ENCODE measurements at places on chromosomes 5 and 9.

DNA sequence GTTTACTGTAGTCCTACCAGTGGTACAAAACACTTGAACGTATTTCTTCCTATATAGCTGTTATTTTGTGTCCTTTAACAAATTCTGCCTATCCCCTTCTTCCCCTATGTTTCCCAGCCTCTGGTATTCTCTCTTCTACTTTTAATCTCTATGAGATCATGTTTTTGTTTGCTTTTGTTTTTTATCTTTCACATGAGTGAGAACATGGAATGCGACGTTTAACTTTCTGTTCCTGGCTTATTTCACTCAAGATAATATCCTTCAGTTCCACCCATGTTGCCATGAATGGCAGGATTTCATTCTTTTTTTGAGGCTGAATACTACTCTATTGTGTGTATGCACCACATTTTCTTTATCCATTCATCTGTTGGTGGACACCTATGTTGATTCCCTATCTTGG lies 634.4 kb upstream of the WWC1 start:
- no peak for DNase-seq

DNA sequence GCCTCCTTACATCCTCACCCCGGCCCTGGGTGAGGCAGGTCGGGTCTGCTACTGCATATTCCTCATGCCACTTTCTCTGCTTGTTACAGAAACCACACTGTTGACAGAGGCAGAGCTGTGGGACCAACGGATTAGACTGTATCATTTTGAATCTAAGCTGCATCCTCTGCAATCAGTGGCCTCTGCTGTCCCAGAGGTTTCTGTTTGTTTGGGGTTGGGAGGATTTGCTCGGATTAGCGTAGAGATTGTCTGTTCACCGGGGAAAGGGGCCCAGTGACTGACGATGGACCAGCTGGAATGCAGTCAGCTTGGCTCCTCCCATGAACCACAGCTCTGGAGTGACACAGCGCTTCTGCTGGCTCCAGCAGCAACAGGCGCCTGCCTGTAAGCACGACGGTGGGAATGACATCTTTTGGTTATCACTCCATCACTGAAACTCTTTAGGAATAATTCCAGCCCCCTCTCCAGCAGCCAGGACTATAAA lies 37.3 kb upstream of the ADRA1B start:
- peak; percentile 57 for DNase-seq

DNA sequence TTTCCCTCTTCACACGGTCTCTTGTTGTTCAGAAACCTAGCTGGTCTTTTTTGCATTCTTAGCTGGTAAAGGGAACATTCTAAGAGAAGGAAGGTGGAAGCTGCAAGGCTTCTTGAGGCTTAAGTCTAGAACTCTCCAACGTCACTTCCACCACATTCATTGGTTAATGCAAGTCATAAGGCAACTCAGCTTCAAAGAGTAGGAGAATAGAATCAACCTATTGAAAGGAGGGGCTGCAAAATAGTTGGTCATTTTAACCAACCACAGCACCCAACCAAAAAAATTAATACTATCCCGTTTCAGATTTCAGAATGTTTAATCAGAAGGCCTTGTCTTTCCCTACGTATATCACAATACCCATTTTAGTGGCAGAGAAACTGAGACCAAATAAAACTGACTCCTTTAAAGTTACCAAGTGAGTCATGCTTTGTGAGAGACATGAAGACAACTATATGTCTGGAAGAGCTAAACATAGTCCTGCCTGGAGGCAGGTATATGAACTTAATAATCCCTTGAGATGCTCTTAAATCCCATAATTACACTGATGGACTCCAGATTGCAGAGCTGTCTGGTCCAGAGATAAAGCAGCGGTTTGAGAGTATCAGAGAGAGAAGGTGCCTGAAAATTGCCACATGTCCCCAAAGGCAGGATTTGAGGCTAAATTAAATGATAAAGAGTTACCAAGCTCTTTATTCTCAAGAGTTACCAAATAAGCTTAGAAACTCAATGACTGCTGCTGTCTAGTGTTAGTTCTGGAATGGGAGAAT lies 14.4 kb downstream of the DOCK8 start:
- no peak for DNase-seq

- no peak for DNase-seq
These were observed 52.2 kb downstream of the LMNB1 start for GRCh38 chr5:126829098-126829497.

DNA sequence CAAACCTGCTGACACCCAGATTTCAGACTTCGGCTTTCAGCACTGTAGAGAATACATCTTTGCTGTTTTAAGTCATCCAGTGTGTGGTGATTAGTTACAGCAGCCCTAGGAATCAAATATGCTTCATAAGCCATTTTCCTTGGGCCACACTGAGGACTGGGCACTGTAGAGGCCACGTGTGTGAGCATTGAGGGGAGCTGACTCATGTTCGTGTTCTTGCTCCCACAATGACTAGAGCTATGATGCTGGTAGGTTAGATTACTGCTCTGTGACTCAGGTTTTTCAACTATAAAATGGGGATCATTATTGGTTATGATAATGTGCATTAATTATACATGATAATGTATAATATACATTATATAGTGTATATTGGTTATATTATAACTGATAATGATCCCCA lies 96.5 kb upstream of the PALM2AKAP2 start:
- DNase-seq, result no peak

DNA sequence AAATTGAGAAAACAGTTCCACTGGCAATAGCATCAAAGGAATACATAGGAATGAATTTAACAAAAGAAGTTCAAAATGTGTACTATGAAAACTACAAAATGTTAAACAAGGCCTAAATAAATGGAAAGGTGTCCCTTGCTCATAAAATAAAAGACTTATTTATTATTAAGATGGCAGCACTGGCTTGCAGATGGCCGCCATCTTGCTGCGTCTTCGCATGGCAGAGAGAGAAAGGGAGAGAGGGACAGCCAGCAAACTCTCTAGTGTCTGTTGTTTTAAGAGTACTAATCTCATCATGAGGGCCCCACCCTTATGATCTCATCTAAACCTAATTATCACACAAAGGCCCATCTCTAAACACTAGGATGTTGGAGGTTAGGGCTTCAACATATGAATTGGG lies 47.1 kb downstream of the ABLIM3 start:
- DNase-seq, result no peak

GRCh38 chr5:14167211-14167845 lies 24.2 kb downstream of the TRIO start:
- DNase-seq, result no peak

GRCh38 chr9:130490981-130491380 lies 46.2 kb downstream of the ASS1 start:
- DNase-seq, result no peak

DNA sequence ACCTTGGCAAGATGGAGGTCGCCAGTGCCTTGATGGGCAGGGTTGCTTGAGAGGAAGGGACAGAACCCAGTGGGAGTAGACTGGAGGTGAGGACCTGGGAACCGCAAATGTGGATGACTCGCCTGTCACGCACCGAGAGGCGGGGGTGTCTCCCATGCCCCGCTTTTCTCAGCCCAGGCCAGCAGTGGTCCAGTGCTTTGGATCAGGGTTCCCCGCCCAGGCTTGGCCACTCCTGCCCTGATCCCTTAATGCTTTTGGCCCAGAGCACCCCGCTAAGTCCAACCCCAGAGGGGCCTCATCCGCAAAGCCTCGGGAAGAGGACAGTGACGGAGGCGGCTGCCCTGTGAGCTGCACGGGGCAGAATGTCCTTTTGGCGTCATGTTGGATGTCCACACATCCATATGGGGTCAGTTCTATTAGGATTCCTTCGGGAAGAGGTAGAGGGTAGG lies 2.4 kb downstream of the MRPS2 start:
- DNase-seq, result no peak

GRCh38 chr5:76040806-76041205 lies 42.4 kb upstream of the SV2C start:
- DNase-seq, result no peak

DNA sequence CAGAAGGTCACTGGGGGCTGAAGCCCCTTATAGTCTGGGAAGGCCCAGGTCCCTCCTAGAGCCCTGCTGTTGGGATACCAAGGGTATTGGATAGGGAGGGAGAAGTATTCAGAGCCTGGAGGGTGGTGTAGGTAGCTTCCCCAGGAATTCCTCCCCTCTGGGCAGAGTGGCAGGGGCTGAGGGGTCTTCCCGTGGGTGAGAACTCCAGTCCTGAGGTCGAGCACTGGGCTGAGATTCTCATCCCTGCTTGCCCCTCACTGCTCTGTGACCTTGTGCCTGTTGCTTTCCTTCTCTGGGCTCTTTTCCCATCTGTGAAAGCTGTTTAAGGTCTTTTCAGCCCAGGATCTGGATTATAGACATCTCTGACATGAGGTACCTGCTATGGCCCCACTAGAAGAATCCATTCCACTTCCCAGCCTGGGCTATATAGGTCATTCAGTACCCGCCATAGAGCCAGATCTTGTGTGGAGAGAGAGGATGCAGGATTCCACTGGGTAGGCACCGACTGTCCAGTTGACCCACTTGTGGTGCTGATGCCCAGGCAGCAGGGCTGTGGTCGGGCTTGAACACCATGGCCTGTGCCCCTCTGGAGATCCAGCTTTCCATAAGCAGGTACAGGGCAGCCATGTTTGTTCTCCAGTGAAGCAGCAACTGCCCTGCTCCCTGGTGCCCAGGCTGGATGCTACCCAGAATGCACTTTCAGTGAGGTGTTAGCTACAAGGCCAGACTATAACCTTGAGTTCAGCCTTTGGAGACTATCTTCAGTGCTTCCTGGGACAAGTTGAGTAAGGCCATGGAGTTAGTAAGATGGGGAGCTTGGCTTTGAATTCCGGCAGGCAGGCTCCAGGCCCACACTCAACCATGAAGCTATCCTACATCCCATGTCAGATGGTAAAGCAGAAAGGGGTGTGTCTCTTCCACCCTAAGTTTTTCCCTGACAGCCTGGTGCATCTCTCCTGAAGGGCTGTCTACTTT lies 60.1 kb downstream of the AMBP start:
- no peak for DNase-seq

DNA sequence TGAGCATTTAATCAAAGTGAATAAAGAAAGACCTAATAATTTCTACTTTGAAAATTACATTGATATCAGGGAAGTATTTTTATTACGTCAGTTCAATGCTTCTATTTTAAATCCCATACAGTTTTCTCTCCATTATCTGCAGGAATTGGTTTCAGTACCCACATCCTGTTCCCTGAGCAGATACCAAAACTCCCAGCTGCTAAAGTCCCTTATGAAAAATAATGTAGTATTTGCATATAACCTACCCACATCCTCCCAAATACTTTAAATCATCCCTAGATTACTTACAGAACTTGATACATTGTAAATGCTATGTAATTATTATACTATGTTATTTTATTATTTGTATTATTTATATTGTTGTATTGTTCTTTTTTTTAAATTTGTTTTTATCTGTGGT lies 125.4 kb upstream of the MINAR2 start:
- DNase-seq, result no peak

GRCh38 chr5:59525957-59526356 lies 367.6 kb downstream of the PDE4D start:
- DNase-seq, result no peak

DNA sequence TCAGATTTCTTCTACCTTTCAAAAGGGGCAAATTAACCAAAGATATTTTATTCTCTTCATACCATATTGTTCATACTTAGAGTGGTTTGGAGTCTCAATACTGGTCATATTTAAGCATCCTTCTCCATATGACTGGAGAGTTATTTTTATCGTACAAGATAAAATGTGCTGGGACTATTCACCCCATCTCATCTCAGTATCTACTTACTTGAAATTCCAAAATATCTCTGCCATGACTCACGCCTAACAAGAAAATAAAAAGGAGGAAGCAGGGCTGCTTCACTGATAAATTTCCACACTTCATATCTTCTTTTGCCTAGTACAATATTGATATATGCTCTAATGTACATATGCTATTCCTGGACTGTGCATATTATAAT lies 277.9 kb upstream of the CDH9 start:
- no peak for DNase-seq

- no peak for DNase-seq
These were observed 101.5 kb upstream of the SNX2 start for GRCh38 chr5:122673343-122673742.

DNA sequence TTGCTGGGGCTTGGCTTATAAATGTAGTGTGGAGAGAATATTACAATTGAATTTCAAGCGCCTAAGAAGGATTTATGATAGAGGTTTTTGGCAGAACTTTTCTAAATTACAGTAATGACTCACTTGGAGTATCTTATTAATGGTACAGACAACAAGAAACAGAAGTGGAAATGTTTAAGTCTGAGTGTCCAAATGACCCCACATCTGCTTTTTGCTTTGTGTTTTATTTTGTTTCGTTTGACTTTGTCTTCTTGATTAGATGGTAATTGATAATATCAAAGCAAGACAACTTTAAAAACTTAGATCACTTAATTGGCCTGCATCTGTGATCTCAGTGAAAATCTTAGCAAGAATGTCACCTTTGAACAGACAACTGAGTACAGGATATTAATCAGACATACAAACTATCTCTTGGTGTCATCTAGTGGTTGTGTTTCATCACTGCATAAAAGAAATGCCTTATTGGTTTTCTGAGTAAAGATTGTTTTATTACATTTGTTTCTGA lies 577.4 kb downstream of the ISL1 start:
- no peak for DNase-seq

DNA sequence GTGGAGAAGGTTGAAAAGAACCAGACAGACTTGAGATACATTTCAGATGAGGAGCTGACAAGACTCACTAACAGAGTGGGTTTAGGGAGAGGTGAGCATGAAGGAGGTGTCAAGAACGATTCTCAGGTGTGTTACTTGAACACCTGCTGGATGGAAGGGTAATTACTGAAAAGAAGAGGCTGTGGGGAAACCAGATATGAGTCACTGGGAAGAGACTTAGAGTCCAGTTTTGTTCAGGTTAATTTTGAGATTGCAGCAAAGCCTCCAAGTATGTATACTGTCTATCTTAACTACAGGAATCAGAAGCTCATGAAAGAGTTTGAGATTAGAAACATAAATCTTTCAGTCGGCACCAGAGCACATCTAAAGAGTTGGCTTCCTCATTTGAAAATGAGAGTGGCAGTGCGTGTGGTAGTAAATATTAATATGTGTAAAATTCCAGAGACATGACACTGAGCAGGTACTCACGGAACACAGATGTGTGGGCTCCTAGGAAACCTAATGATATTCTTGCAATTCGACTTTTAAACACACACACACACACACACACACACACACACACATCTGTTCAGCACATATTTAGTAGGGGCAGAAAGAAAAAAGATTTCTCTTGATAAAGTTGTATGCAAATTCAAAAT lies 197.1 kb downstream of the CDH18 start:
- DNase-seq, result no peak

DNA sequence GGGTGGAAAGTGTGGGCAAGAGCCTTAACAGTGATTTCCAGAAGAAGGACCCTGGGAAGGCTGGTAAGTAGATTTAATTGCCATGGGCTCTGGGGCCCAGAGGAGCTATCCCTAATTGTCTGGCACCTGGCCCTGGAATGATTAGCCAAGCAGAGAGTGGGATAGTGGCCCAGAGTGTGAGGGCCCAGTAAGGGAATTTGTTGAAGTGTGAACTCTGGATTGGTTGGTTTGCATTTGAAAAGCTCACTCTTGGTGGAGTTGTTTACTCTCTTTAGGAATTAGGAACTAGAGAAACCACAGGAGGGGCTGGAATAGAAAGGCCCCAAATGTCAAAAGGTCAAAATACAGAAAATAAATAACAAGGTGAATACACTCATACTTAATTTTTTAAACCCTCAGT lies 207.1 kb downstream of the GABRG2 start:
- DNase-seq, result peak; percentile 27

Data from NCI-H446 treated with DMSO at 0.1 percent for 48 hours (cell line).